CD8-positive, alpha-beta memory T cell (primary cell): ENCODE measurements at places on chromosomes 5 and 9.
A peak's percentile ranks its signal among the peaks of the same experiment; 100 is the strongest.

DNA sequence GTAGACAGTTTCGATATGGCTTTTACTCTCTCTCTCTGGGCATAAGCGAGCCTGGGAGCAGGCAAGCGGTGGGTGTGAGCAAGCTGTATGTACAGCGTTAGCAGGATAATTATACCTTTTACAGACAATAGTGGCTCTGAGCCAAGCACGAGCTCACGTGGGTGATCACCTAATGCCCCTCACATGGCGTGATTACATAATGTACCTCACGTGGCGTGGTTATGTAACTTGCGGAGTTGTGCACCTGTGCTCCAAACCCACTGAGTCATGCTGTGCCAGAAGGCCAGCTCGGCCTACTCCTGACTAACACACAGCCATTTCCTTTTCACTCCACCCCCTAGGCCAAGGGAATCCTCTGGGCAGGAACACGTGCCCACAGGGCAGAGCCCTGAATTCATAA lies 797.2 kb downstream of the EFNA5 start:
- no peak for DNase-seq

DNA sequence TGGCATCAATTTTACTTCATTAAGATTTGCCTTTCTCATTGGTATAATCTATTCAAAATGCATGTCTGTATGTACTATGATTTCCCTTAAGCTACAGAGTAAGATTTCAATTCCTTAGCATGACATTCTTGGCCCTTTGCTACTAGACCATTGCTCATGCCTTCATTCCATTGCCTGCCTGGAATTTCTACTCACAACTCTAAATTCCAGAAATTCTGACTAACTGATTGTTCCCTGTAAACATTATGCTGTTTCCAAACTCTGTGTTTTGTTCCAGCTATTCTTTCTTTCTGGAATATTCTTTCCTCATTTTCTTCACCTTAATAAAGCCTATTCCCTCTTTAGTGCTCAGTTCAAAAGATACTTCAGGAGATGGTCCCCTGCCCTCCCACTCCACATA lies 568.8 kb upstream of the SEMA6A start:
- no peak for DNase-seq

DNA sequence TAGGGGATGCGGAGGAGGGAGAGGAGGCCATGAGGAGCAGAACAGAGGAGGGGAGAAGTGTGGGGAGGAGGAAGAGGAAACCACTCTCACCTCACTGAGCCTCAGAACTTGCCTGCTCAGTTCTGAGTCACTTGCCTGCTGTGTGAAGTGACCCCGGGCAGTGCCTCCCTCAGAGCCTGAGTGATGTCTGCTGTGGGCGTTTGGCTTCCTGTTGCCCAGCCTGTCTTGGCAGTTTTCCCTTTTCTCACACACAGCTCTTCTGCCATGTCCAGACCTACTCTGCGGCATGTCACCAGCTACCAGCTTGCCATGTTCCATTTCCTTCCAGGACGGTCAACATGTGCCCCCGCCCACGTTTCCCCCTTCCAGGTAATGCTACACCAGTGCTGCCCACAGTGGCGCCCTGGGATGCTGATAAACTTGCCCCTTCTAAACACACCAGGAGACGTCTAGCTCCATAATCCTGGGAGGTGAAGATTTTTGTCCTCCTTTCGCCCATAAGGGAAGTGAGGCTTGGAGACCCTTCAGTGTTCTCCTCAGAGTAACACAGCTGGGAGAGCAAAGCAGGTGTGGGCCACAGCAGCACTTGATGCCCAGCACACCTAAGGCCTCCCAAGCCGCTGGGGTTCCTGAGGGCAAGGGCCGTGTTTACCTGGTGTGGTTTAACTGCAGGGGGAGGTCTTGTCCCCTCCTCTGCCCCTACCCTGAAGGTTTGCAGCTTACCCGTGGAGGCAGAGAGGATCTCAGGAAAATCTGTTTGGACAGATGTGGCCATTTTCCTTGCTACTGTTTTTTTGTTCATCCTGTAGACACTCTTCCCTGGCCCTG lies 63.8 kb upstream of the RNF130 start:
- no peak for DNase-seq

GRCh38 chr5:79236970-79237739 lies 1.2 kb downstream of the JMY start:
- DNase-seq, result peak; percentile 25

GRCh38 chr9:76713381-76713780 lies 50.9 kb upstream of the PCA3 start:
- no peak for DNase-seq

DNA sequence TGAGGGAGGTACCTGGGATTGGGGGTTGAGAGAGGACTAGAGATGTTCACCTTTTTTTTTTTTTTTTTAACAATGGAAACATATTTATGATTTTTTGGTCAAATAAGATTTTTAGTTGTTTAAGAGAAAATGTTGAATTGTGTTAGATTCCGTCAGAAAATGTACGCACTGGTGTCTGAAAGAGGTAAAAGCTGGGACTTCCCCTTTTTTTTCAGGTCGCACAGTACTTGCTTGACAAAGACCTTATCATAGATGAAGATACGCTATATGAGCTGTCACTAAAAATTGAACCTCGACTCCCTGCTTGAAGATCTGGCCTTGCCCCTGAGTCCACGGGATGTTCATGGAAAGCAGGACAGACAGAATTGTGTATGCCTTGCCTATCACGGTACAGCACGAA lies 7.7 kb upstream of the CKMT2 start:
- DNase-seq, result no peak

DNA sequence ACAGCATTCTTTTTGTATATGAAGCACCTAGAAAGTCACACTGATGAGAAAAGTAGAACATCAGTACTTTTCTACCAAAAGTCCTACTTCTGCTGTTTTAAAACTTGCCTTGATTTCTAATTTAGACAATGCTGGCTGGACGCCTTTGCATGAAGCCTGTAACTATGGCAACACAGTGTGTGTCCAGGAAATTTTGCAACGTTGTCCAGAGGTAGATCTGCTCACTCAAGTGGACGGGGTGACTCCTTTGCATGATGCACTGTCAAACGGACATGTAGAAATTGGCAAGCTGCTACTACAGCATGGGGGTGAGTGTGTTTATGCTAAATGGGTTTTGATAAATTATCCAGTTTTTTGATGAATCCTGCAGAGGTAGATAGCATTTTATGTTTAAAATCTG lies 73.5 kb downstream of the SLF1 start:
- no peak for DNase-seq

GRCh38 chr5:140324617-140325241 lies 21.7 kb downstream of the HBEGF start:
- no peak for DNase-seq

DNA sequence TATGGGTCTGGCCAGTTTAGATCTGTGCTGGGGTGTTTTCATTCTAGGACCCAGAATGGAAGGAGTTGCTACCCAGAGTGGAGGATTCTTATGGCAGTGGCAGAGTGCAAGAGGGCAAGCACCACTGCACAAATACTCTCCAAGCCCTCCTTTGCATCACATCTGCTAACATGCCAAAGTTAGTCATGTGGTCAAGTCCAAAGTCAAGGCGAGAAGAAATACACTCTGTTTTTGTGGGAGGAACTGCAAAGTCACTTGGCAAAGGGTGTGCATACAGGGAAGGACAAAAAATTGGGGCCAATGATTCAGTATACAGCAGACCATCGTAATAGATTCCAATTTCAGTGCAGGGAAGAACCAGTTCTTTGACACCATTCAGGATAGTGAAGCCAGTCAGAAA lies 43.9 kb upstream of the HMGCS1 start:
- DNase-seq, result no peak

DNA sequence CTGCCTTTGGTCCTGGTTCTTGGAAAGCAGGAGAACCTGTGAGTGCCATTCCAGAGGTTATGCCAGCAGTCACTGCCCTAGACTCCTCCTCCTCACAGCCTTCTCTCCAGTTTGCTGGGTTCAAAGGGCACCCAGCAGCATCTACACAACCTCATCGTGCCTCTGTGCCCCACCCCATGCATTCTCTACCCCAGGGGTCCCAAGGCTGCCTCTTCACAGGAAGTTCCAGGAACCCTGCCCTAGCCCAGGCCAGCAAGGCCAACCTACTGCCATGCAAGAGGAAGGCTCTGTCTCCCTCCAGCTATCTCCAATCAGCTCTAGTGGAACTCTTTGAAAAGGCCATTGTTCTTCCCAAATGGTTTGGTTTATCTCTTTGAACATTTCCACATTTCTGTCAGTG lies 21.2 kb downstream of the ENC1 start:
- no peak for DNase-seq

GRCh38 chr5:59842999-59843398 lies 50.5 kb downstream of the PDE4D start:
- no peak for DNase-seq

DNA sequence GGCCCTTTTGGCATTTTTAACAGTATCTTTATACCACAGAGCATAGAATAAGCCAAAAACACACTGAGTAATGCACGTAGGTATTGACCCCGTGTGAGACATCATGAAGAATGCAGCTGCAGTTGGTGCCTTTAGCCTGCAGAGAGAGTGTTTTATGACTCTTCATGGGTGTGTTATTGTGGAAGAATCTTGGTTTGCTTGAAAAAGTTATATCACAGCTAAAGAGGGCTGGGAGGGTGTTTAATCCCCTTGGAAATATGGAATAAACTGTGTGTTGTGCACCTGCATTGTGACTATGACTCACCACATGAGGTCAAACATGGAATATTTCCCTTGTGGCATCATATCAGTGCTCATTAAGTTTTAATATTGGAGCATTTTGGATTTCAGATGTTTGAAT lies 458.7 kb downstream of the CDH9 start:
- DNase-seq, result no peak

- DNase-seq, result no peak
These were observed 20.0 kb upstream of the SLC25A51 start for GRCh38 chr9:37923796-37924427.

DNA sequence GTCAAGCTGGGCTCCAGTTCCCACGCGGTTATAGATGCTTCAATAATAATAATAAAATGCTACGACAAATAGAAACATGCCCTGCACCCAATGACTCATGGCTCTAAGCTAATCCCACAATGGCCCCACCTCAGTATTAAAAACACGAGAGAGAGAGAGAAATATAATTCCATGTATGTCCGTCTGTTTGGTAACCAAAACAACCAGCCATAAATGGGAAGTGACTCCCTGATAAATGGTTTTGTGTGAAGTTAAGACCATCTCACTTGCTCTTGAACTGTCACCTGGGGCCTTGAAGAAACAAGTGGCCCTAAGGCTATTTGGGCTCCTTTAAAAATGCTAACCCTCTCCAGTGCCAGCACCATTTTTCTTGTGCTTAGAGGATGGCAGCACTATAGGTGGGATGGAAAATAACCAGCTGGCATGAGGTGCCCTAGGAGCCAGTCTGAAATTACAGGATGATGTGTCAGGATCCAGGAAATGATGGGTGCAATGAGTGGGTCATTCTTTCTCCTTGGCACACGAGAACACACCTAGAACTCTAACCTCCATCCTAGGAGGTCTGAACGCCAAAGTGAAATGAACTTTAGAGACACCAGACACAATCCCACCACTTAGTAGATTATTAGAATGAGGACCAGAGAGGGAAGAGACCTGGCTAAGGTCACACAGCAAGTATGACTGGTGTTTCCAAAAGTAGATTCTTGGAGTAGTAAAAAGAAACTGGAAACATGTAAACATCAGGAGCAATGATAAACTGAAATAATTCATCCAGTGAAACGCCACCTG lies 35.7 kb upstream of the ADRB2 start:
- DNase-seq, result no peak

GRCh38 chr5:100562821-100563220 lies 27.6 kb downstream of the FAM174A start:
- no peak for DNase-seq

DNA sequence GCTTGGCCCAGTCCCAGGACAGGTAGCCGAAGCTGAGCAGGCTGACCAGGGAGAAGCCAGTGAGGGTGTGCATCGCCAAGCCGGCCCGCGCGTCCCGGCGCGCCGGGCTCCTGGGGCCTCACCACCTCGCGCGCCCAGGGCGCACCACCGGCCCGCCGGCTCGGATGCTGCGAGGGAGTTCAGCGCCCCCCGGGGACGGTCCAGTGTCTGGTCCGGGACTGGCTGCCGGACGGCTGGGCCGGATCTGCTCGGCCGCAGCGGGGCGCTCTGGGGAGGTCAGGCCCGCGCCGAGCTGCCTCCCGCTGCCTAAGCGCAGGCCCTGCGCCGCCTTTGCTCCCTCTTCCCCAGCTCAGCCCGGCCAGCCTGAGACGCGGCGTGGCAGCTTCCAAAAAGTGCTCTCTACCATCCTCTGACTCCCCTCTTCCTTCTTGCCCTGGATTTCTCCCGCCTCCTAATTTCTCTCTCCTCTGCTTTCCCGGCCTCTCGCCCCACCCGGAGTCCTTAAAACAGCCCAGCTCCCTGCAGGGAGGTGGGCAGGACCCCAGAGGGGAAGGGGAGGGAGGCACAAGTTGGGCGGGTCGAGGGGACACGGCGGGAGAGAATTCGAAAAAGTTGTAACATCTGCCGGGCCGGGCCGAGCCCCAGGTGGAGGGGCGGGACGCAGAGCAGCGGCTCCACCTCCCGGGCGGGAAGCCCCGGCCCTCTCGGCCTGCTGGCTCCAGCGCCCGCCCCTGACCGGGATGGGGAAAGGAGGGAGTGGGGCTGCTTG lies at the start of gene ARSI:
ARSI (minus strand) TSS at position 605 of the 769 bp plus-strand sequence; CDS start at position 73, 532 bp downstream.
- no peak for DNase-seq

DNA sequence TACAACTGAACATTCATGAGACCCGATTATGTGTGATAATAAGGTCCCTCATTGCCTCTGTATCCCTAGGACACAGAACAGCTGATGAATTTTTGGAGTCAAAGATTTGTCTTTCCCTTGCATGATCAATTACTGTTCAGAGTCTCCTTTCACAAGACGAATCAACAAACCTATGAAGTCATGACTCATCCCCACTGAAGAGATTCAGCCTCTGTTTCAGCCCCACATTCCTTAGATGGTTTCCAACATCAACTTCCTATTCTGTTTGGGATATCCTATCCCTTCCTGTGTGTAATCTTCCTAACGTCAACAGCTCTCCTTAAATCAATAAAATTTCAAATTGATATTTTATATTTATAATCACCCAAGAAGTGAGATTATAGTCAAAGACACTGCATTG lies 199.0 kb downstream of the DNAH5 start:
- no peak for DNase-seq

DNA sequence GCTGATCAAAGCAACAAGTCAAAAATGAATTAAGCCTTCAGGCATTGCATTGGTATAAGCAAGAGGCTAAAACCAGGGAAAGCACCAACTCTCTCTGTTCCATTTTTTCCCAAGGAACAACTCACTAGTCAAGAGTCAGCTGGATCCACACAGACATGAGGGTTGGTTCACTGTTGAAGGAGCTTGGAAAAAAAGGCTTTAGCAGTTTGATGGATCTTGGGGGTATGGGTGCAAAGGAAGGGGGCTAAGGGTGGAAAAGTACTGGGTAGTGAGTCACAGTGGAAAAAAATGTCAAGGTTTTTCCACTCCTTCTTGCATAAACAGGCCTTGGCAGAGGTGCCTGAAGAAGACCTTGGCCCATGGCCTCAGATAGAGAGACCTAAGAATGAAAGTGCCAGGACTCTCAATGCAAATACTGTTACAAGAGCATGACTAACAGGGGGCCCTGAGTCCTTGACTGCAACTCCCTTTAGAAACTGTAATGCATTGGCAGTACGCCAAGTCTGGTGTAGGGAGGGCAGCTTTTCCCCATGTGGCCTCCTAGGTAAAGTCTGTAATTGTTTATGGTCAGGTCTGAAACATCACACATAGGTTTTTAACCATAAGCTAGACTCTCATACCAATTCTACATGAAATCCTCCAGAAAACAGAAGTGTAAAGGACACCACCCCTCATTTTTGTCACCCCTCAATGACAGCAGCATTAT lies 23.7 kb downstream of the ACTL7A start:
- DNase-seq, result no peak

- no peak for DNase-seq
These were observed 73.8 kb upstream of the CPLX2 start for GRCh38 chr5:175797521-175798038.
